Pancreas (tissue), 10 donors: ENCODE measurements at places on chromosomes 11 and 22.

DNA sequence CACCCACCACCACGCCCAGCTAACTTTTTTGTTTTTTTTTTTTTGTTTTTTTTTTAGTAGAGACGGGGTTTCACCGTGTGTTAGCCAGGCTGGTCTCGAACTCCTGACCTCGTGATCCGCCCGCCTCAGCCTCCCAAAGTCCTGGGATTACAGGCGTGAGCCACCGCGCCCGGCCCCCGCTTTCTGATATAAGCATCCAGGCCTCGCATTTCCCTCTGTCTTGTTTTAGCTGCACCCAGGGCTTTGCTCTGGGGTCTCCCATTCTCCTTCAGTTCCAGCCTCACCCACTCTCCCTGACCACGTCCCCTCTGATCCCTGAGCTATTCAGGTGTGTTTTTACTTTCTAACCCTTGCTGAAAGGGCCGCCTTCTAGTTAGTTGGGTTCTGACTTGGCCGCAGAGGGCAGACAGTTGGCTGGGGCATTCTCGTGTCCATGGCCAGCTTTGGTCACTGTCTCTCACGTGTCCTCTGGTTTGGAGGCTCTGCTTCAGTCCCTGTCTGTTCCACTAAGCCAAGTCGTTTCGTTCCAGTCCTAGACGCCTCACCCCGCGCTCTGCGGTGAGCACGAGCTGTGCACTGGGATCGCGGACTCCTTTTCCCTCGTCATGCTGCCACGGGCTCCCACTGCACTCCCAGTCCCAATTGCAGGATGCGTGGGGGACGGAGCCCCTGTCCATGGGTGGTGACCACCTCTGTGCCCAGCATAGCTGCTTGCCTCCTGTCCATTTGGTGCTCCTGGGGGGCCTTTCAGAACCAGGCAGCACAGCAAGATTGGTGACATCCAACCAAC is 6.0 kb upstream of the TNNT3 start:
- no peak for DNase-seq

GRCh38 chr11:79013509-79013908 is 427.3 kb downstream of the TENM4 start:
- DNase-seq = no peak

GRCh38 chr11:27972522-27973170 is 135.3 kb downstream of the KIF18A start:
- DNase-seq = no peak

DNA sequence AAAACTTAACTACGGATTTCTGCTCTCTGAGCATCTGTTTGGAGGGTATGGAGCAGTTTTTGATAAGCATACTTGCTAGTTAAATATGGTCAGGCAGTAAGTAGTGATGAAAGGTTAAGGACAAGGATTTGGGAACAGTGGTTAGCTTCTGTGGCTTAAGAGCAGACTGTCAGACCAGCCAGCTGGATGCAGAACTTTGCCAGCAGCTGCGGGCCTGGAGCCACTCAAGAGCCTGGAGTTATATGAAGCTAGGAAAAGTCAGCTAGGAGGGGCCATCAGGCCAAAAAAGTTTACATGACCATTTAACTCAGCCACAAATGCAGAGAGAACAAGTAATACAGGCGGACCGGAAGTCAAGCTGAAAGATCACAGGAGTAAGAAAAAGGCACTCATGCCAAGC is 1817.7 kb downstream of the LRRC4C start:
- peak; percentile 13 for DNase-seq

DNA sequence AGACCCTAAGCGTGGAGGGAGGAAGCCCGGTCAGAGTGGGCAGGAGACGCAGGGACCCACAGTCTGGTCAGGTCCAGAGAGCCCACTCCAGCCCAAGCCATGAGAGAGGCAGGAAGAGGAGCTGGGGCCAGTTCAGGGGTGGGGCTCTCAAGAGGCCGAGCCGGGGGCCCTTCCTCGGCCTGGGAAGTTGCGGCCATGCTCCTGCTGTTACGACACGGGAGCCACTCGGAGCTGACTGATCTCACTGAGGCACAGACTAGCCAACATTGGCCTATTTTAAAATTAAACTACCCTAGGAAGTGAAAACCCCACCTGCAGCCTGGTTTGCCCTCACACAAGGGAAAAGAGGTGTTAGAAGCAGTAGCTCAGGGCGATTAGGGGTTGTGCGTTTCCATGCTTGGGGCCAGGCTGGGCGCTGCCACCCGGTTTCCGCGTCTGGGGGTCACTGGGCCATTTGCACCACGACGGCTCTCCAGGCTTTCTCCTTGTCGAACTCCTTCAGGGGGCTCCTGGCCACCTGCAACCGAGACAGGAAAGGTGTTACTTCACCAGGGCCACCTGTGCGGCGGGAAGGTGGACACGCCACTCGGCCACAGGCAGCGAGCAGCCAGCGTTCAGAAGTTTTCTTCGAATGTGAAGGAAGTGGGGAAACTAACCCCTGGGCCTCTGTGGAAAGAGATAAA is 3.2 kb upstream of the TTLL8 start:
- DNase-seq = no peak

GRCh38 chr11:9732453-9732852 is 68.6 kb downstream of the SWAP70 start:
- no peak for DNase-seq

DNA sequence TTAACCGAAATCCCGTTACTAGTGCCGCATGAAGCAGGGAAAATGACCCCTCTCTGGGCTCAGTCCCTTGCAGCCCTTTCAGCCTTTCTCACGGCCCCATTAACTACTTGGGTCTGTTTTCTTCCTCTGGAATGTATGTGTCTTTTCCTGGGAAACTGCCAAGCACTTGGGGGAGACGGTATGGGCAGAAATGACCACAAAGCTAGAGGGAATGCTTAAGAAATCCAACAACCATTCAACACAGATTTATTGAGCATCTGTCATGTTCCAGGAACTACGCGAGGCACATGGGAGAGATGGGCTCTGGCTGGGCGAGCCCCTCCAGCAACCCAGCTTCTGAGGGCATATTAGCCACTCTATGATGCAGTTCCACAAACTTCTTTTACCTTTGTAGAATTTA is 462.6 kb downstream of the BUD13 start:
- no peak for DNase-seq

GRCh38 chr11:26247340-26247739 is 84.6 kb upstream of the ANO3 start:
- no peak for DNase-seq

- no peak for DNase-seq
These were observed 138.9 kb upstream of the MTNR1B start for GRCh38 chr11:92830377-92831155.

GRCh38 chr11:78780889-78781288 is 206.2 kb upstream of the NARS2 start:
- no peak for DNase-seq

GRCh38 chr22:41516462-41516861 is 27.8 kb downstream of the POLR3H start:
- DNase-seq = no peak

- no peak for DNase-seq
These were observed 398.7 kb downstream of the OPCML start for GRCh38 chr11:133133606-133134005.

- DNase-seq = no peak
These were observed 33.0 kb upstream of the RDX start for GRCh38 chr11:110329445-110329844.

DNA sequence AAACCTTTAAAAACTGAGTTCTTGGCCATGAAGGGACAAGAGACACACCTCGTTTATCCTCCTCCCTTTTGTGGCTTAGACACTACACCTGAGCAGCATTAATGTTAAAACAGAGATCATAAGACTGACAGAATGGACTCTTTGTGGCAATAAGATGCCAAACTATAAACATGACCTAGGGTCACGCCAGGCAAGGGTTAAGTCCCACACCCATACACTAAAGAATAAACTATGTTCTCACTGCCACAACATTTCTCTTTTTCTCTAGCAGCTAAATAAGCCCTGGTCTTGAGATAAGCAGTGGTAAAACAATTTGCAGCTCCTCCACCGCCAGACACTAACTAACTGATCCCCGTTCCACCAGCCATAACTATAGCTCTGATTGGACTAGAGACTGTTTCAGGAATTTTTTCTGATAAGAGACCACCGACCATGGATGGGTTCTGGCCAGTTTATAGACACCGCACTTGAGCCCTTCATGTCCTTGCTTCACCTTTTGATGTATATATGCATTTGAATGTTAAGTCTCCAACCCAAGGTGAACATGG is 4.9 kb upstream of the SLCO2B1 start:
- DNase-seq = no peak

DNA sequence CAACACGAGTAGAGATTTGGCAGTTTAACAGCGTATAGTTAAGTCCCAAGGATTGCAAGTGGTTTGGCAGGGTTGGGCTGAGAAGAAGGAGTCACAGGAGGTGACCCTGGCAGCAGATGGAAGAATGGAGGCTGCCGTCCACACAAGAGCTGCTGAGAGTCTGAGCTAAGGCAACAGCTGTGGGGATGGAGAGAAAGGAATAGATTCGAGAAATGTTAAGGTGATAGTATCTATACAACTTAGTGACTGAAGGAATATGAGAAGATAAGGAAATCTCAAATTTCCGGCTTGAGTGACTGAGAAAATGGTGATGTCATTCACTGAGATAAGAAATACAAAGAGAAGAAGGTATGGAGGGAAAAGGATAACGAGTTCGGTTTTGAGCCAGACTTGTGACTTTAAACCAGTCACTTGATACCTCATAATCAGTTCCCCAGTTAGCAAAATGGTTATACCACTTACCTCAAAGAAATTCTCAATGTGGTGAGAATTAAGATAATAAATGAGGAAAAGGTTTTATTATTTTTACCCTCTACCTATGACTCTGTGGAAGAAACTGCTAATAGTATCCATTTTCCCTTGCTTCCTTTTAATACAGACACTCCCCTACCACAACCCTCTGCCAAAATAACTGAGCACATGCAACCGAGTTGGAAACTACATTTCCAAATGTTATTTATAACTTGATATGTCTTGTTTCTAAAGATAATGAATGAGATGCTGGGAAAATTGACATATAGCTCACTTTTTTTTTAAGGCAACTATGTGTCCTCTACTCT is 30.7 kb downstream of the FAM168A start:
- no peak for DNase-seq

DNA sequence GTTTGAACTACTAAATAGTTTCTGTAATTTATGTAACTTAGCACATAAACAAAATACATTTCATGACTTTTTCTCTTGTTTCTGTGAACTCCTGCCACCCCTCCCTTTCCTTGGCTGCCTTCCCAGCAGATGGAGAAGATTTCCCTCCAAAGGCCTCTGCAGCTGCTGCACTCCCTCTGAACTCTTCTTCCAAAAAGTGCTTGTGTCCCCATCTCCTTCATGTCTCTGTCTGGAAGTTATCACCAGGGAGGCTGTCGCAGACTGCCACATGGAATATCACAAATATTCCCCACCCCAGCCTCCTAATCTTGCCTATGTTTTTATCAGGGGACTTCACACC is 1068.3 kb downstream of the OPCML start:
- DNase-seq = no peak

DNA sequence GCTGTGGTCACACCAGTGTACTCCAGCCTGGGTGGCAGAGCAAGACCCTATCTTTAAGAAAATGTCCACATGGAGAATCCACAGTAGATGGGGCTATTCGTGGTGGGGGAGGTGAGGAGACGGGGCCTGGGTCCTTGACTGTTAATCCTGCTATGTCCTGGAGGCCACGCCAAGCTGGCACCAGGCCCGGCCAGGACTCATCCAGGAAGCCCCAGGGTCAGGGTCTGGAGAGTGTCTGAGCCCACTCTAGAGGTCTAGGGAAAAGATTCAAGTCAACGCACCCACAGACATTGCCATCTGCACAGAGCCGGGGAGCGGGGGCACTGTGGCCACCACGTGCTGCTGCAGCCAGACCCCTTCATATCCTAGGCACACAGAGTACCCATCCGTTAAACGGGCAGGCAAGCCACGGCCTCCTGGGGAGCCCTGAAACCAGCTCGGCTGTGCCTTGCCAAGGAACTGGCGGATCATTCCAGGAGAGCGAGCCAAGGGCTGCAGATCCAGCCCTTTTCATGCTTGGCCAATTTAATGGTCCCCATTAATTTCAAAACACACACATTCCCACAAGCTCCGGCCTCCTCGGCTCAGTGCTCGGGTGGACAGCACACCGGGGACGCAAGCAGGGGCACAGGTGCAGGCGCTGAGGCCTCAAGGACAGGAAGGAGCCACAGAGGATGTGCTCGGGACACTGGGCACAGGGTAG is 24.7 kb downstream of the MACROD1 start:
- no peak for DNase-seq

GRCh38 chr22:27918341-27919221 is 475 bp downstream of the PITPNB start:
- peak; percentile 60 for DNase-seq

GRCh38 chr11:19352771-19353160 is 112.0 kb upstream of the E2F8 start:
- DNase-seq = no peak

- no peak for DNase-seq
These were observed 3.1 kb downstream of the MAML2 start for GRCh38 chr11:96339706-96340554.
